Activated naive CD4-positive, alpha-beta T cell treated with anti-CD3 and anti-CD28 coated beads, Interleukin-2, amount 10 ng/mL, durations not matched to agents 7 days and 5 days (primary cell): ENCODE measurements at places on chromosomes 11 and 22.

- no peak within 1 kb of the TSS for H3K27ac ChIP-seq
- no peak for DNase-seq
- no peaks in the 10 kb centered on the region for H3K36me3 ChIP-seq
- H3K4me1 ChIP-seq = no peaks in the 10 kb centered on the region
Measured at GRCh38 chr22:25199731-25200520, at the start of gene CRYBB3. TSS of gene CRYBB3 (plus strand) at chr22:25199858. CDS start at chr22:25201397, 1,539 bp downstream.

- no peaks in the 10 kb centered on the region for H3K4me1 ChIP-seq
- H3K36me3 ChIP-seq = no peaks in the 10 kb centered on the region
- no peak overlapping the region for H3K4me3 ChIP-seq
- H3K27me3 ChIP-seq = no peaks in the 10 kb centered on the region
- no peak for DNase-seq
- H3K27ac ChIP-seq = no peak overlapping the region
Measured at GRCh38 chr11:23138761-23139160, 278.5 kb upstream of the CCDC179 start.

DNA sequence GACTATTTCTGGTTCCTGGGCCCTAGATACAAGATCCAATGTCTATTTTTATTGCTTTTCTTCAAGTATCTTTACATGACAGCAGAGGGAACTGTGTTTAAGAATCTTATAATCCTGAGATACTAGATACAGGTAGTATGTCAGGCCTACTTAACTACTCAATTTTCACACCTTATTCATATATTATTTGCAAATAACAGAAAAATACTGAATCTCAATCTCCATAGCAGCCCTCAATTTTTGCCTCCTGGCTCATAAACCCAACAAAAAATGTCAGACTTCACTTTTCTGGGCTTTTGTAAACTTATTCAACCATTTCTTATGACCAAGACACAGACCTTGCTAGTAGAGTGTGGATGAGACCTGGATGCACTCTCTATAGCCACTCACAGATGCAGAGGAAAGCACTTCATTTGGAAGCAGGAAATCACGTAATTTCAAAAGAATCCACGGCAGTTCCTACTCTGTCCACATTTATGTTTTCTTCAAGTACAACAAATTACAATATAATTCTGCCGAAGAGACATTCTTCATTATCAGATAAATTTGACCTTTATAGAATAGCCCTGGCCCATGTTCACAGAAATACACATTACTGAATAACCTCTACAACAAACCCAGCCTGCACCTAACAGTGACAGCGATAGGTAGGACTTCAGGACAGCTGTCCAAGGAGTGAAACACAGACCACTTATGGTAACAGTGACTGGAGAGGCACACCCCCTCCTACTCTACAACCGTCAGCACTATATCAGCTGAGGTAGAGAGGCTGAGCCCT, 62.0 kb upstream of the YPEL1 start:
- peak overlapping the region; percentile 26 for H3K27ac ChIP-seq
- no peaks in the 10 kb centered on the region for H3K4me1 ChIP-seq
- no peaks in the 10 kb centered on the region for H3K27me3 ChIP-seq
- no peak for DNase-seq
- H3K4me3 ChIP-seq = no peak overlapping the region
- H3K36me3 ChIP-seq = peaks cover 39% of the 10 kb centered on the region

DNA sequence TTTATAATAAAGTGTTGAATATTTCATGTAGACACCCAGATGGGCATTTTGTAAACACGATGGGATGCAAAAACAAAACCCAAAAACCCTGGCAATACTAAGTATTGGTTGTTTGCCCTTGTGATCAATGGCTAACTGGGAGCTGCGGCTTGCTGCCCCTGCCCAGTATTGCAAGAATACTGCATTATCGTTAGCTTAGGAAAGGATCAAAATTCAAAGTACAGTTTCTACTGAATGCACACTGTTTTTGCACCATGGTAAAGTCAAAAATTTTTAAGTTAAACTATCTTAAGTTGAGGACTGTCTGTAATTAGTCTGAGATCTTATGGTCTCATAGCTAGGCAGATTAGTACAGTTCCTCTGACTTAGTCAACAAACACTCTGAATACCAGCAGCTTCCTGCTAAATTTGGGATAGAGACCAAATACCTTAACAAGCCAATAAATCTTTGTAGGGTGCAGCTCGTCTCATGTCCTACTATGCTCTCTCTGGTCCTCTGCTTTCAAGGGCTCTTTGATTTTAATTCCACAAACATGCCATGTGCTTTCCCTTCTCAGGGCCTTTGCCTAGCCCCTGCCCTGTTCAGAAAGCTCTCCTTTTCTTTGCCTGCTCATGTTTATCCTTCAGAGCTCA, 4.0 kb downstream of the CCDC90B start:
- peaks cover 36% of the 10 kb centered on the region for H3K36me3 ChIP-seq
- H3K27ac ChIP-seq = no peak overlapping the region
- no peaks in the 10 kb centered on the region for H3K27me3 ChIP-seq
- H3K4me1 ChIP-seq = peaks cover 41% of the 10 kb centered on the region
- H3K4me3 ChIP-seq = no peak overlapping the region

DNA sequence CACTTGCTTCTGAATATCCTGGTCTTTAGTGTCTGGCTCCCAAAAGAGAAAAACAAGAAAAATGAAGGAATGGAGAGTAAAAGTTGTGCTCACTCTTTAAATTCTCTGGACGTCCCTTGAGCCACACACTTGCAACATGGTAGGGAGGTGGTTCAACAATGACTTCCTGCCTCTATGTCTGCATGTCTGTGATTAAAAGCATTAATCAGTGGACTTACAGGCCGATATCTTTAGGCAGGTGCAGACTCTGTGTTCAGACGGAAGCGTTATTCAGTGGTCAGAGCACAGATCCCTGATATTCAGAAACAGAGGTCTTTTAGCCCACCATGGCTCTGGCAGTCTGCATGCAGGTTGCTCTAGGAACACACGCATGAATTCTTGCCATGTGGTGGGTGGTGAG, 1920.0 kb upstream of the RAG2 start:
- no peak overlapping the region for H3K27ac ChIP-seq
- H3K27me3 ChIP-seq = no peaks in the 10 kb centered on the region
- no peak overlapping the region for H3K4me3 ChIP-seq
- no peak for DNase-seq
- no peaks in the 10 kb centered on the region for H3K36me3 ChIP-seq

- no peak overlapping the region for H3K4me3 ChIP-seq
- H3K27me3 ChIP-seq = no peaks in the 10 kb centered on the region
- no peaks in the 10 kb centered on the region for H3K4me1 ChIP-seq
- no peak for DNase-seq
- H3K27ac ChIP-seq = no peak overlapping the region
Measured at GRCh38 chr11:79697905-79698304, 257.1 kb upstream of the TENM4 start.

DNA sequence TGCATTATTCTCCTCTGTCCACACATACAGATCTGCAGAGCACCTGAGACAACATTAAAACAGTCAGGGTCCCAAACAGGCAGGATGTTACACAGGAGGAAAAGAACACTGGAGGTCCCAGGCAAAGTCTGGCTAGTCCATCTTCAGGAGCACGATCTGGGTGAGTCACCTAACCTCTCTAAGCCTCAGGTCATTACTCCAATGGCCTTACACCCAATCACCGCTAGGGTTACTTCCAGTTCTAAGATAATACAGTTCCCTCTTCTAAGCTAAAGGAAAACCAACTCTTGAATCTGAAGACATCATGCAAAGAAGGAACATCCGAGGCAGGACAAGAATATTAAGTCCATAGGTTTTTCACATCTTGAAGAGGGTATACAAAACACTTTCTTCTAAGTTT, 24.5 kb downstream of the ASCC2 start:
- no peak for DNase-seq
- peaks cover 56% of the 10 kb centered on the region for H3K36me3 ChIP-seq

DNA sequence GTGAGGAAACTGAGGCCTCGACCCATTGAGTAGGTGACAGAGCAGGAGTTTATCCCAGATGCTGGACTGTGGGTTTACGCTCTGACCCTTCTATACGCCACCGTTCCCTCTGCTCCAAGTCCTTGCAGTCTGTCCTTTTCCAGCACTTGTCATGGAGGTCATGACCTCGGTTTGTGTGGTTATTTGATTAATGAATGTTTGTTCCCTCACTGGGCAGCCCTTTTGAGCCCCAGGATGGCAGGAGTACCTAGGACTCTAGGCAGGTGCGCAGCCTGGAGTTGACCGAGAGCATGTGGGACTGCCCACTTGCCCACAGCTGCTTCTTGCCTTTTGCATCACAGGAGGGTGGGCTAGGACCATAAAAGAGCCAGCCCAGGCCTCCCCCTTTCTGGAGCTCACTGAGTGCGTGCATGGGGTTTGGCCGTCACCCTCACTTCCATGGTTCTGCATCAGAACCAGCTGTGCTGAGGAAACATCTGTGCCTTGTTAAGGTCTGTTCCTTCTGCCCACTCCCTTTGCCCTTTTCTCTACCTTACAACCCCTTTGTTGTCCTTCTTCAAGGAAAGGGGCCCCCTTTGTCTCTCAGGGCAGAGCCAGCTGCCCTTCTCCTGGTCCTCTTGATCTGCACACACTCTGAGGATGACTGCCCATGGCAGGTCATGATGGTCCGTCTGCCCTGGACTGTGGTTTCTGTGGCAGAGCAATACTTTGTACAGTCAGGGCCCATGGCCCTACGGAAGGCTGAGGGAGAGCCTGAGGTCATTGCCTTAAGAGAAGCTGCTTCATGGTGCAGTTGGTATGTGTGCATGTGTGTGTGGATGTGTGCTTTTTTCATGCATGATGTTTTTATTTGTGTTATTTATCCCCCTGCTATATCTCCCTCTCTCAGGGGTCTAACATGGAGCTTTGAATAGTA, 38.2 kb downstream of the BMAL1 start:
- no peaks in the 10 kb centered on the region for H3K27me3 ChIP-seq
- DNase-seq = no peak
- peaks cover 22% of the 10 kb centered on the region for H3K36me3 ChIP-seq
- H3K4me3 ChIP-seq = no peak overlapping the region
- H3K4me1 ChIP-seq = peaks cover 31% of the 10 kb centered on the region

DNA sequence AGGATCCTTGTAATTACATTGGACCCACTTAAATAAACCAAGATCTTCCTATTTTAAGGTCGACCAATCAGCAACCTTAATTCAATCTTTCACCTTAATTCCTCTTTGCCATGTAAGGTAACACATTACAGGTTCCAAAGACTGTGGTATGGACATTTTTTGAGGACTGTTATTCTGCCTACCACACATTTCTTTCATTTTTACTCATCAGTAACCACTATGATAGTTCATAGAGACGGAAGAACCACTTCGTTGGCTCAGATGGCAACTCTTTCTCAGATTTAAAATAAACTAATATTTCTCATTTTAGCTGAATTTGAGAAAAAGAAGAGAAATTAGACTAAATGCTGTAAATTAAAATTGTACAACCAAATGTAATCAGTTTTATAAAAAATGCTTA, 96.3 kb downstream of the PAX6 start:
- no peak overlapping the region for H3K4me3 ChIP-seq
- H3K27me3 ChIP-seq = no peaks in the 10 kb centered on the region
- no peaks in the 10 kb centered on the region for H3K4me1 ChIP-seq
- no peak overlapping the region for H3K27ac ChIP-seq

DNA sequence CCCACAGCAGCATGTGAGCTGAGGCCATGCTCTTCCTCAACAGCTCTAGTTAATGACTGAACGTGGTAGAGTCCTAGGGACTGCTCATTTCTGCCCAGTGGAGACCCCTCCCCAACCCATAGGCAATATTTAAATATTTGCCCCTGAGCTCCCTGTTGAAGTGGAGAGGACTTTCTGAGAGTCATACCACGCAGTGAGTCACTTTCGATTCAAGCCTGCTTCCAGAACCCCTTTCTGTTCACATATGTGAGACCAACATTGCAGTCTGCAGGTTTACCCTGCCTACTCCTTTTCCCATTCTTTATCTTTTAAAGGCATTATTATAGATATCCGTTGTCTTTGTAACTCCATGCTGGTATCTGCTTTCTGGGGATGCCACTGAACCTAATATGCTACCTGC, 946.3 kb downstream of the JRKL start:
- H3K36me3 ChIP-seq = no peaks in the 10 kb centered on the region
- H3K27ac ChIP-seq = no peak overlapping the region
- H3K4me3 ChIP-seq = no peak overlapping the region
- H3K4me1 ChIP-seq = no peaks in the 10 kb centered on the region

DNA sequence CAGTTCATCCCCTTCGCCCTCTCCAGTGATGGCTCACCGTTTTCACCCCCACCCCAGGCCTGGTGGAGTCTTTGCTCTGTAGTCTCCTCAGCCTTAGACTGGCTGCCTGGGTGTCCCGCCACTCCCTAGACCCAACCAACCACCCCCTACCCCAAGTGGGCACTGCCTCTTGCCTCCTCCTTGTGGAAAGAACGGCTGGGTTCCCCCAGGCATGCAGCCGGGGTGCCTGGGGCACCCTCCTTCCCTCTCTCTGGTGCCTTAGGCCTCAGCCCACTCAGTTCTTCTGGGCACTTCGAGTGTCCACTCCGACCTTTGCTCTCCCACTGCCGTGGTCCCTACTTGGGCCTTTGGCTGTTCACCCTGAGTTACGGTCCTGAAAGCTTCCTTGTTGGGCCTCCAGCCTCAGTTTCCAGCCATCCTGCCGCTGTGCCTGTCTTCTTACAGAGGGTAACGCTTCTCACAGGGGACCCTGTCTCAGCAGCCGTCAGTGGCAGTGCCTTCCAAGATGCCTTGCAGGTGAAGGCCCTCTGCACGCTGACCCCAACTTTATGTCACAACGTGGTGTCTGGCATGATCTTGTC, 3.1 kb downstream of the GRIK4 start:
- H3K4me1 ChIP-seq = peaks cover 2% of the 10 kb centered on the region
- peaks cover 81% of the 10 kb centered on the region for H3K27me3 ChIP-seq
- no peaks in the 10 kb centered on the region for H3K36me3 ChIP-seq
- DNase-seq = no peak
- no peak overlapping the region for H3K4me3 ChIP-seq

DNA sequence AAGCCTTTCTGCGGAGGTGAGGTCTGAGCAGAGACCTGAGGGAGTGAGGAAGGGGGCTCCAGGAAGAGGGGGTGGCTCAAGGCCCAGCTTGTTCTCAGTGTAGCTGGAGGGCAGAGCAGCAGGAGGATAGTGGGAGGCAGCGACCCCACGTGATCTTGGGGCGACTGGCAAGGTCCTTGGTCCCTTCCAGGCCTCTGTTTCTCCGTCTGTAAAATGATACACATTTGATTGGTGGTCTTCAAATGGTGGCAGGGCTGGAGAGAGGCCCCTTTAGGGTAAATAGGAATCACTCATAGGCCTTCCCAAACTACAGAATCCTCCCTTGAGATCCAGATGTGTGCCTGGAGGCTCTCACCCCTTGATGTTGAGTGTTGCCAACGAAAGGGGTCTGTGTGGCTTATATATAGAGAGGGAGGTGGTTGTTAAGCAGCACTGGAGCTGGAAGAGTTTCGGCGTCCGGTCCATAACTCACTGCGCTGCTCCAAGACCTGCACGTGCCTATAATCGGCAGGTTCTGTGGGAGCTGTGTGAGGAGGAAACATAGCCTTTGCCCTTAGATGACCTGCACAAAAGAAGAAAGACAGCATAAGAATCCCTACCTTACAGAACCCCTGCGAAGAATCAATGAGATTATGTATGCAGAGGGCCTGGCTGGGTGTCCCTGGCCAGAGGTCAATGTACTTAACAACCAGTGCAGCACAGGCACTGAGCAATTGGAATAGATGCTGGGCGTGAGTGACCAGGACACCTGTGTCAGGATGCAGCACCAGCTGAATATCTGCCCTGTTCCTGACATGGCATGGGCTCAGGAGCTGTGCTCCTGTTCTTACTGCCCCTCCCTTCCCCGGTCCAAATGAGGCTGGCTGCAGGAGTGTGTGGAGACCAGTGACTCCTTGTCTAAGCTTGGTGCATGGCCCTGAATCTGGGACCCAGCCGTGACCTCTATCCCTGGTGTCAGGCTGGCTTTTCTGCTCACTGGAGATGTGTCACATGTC, 28.7 kb downstream of the OTOG start:
- H3K27ac ChIP-seq = no peak overlapping the region
- H3K27me3 ChIP-seq = peaks cover 14% of the 10 kb centered on the region
- DNase-seq = no peak
- peaks cover 4% of the 10 kb centered on the region for H3K4me1 ChIP-seq
